ENCODE measurements at places on chromosomes 7 and 10. TPM values are rescaled to one million over a fixed set of nuclear protein-coding genes. Genes with fewer than 3 reads are reported as not detected.

DNA sequence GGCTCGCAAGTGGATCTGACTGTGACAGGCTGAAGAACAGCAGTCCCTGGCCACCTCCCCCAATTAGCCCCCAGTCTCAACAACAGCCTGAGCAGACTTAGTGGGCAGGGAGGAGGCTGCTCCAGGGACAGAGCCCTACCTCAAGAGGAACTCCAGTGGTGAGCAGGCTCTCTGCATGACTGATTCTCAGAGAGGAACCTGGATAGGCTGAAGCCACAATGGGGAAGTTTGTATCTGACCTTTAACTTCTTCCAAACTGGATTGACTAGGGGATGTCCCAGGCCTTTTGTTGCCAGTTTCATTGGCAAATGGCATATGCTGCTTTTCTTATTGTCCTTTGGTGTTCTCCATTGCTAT is 93.0 kb downstream of the ARHGAP22 start:
- DNase-seq, result no peak

- DNase-seq, result peak; percentile 42
Measured at GRCh38 chr7:25098096-25099046, 26.7 kb downstream of the CYCS start.

- no peak for DNase-seq
Measured at GRCh38 chr10:69904533-69904932, 102.8 kb downstream of the COL13A1 start.

GRCh38 chr10:122044045-122044661 is 55.2 kb downstream of the TACC2 start:
- DNase-seq, result no peak

DNA sequence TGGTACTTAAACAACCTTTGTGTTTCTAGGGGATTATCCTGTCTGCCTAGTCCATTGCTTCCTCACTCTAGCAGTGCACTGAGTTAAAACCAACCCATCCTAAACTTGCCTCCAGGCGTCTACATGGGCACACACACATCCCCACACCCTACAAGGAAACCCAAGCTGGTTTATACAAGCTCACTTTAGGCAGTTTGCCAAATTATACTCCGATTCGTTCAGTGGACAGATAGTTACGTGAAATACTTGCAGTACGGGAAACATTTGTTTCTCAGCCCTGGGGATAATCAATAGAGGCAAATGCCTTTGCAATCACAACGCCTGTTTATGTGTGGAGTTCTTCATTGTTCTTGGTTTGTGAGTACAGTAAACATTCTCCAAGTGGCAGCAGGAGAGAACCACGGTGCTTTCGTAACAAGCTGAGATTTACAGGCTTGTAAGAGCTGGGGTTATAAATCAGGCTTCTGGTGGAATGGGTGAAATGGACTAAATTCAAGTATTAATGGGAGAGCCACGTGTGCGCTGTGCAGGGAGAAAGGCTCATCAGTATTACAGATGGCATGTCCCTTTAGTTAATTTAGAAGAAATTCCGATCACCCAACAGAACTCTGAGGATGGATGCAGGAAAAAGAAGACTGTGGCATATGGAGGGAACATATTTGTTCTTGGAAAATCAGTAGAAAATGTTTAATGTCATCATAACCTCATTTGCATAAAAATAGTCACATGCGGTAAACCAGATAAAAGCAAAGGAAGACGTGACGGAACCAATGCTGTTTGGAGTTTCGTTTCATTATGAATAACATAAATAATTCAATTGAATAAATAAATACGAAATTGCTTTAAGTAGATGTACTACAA is 217.1 kb downstream of the GALNT17 start:
- DNase-seq, result no peak

DNA sequence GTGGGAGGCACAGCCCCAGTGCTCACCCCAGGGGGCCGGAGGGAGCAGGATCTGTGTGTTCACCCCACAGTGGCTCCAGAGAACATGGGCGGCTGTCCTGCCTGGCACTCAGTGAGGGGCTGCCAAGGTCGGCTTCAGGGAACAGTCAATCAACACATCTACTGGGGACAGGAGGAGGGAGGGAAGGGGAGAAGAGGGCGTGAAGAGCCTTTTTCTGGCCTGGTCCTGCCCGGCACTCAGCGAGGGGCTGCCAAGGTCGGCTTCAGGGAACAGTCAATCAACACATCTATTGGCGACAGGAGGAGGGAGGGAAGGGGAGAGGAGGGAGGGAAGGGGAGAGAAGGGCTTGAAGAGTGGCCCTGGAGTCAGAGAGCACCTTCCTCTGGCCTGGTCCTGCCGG is 184.9 kb downstream of the ADARB2 start:
- DNase-seq, result no peak

DNA sequence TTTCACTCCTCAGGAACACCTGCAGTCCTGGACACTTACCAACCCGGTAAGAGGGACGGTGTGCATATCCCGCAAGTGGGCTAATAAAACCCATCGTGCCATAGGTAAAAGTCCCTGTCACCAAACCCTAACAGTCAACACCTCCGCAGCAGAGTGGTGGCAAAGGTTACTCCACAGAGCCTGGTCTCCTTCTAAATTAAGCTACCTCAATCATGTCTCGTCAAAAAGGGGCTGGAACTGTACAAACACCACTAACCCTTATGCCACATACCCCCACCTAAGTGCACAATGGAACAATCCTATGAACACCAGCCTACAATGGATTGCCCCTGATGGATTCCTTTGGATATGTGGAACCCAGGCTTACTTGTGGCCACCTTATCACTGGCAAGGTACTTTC is 9.6 kb upstream of the AKR1B1 start:
- DNase-seq, result no peak

DNA sequence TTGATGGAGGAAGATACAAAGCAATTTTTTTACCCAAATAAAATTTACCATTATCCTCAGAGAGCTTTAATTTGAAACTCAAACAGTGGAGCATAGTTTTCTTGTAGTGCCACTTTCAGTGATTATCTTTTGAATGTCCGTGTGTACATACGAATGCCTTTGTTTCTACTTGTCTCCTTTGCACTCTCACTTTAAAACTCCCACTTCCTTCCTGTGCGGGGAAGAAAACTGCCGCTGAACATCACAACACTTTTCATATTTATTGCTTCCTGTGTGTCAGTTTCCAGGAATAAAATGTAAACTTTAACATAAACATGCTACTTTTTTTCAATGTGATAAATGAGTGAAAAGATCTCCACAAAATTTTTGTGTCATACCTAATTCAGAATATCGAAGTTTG is 102.4 kb downstream of the SEMA3A start:
- peak; percentile 2 for DNase-seq

- DNase-seq, result no peak
Measured at GRCh38 chr7:3451701-3452100, 150.6 kb downstream of the SDK1 start.

DNA sequence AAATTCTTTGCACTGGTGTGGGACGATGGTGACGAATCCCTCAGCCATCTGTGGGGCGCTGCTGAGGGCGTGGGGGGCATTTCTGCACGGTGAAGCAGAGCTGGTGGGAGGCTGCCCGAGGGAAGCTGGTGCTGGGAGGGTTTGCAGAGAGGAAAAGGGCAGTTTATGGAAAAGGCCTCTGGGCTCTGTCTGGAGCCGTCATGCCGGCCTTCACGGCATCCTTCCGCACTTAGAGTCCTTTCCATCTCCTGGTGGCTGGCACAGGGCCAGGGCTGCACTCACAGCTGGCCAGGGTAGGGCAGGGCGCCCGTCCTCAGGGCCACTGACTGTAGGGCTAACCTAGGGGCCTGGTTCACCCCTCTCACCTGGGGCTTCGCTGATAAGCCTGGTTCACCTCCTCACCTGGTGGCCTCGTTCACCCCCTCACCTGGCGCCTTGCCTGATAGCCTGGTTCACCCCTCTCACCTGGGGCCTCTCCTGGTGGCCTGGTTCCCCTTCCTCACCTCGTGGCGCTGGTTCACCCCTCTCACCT is 598 bp upstream of the AMZ1 start:
- DNase-seq, result no peak

- no peak for DNase-seq
Measured at GRCh38 chr10:29701306-29701705, 66.5 kb upstream of the SVIL start.

DNA sequence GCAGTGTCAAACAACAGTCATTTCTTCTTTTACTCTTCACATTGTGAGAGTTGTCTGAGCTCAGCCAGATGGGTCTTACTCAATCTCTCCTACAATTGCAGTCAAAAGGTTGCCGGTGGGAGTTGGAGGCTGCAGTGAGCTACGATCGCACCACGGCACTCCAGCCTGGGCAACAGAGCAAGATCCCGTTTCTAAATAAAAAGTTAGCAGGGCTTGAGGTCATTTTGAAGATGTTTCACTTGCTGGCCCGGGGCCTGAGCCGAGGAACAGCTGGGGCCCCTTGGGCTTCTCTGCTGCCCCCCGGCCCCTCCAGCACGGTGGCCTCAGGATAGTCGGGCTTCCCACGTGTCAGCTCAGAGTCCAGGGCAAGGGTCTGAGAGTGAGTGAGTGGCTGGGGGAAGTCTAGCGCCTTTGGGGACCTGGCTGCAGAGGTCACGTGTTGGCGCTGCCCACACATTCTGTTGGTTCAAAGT is 40.4 kb downstream of the GTF2IRD1 start:
- no peak for DNase-seq

DNA sequence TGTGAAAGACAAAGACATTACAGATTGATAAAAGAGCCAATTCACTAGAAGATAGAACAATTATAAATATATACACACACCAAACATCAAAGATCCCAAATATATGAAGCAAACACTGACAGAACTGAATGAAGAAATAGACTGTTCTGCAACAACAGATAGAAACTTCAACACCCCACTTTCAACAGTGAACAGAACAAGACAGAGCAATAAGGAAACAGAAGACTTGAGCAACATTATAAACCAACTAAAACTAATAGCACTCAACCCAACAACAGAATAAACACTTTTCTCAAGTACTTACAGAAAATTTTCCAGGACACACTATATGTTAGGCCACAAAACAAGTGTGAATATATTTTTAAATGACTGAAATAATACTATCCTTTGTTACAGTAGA is 10.9 kb downstream of the CDCA7L start:
- DNase-seq, result no peak

Gene ZNF425
- not detected for polyA plus RNA-seq

Gene ANKRD1
- not detected for polyA plus RNA-seq

Gene SRRM3
- polyA plus RNA-seq, result not detected

Gene DENND2A
- not detected for polyA plus RNA-seq

Gene PTF1A
- not detected for polyA plus RNA-seq

Gene KLF14
- polyA plus RNA-seq, result not detected

Gene CDHR3
- polyA plus RNA-seq, result 3.4 TPM

Gene LEP
- polyA plus RNA-seq, result not detected
